ENCODE measurements at places on chromosomes 13 and 19.

DNA sequence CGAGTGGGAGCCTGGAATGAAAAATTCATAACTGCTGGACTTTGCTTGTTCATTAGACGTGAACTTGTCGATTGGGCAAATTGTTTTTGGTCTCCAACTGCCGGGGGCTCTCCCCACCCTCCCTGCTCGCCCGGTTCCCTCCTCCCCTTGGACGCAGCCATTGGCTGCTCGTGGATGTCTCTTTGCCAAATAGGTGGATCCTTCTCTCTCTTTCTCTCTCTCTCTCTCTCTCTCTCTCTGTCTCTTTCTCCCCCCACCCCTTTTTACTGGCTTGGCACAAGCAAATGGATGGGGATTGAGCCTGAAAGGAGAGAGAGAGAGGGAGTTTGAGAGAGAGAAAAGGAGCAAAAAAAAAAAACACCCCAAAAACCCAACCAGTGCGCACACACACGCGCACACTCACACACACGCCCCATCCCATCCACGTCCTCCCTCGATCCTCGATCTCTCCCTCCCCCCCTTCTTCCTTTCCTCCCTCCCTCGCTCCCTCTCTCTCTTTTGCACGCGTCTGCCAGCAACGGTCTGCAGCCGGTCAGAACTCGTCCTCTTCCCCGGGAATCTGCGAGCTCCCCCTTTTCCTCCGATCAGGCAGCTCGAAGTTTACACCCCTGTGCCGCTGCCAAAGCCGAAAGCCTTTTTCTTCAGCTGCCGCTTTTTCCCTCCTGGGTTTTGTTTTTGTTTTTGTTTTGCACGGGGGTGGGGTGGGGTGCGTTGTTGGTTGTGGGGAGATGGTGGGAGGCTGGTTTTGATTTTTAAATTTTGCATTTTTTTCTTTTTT, 27.8 kb downstream of the NFIX start:
- no peak for DNase-seq

DNA sequence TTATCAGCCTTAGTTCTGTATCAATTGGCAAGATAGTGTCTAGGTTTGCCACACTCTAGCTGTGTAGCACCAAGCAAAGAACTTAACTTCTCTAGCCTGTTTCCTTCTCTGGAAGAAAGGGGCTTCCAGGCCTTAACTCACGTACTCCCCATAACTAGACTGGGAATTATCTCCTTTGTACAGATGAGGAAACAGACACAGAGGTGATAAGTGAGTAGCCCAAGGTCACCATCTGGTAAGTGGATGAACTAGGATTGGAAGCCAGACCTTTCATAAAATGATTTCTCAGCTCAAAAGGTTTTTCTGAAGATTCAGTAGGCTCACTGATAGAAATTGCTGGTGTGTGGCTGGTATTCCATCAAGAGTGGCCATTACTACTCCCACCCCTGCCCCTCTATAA, 3.1 kb downstream of the ZNF428 start:
- no peak for DNase-seq

DNA sequence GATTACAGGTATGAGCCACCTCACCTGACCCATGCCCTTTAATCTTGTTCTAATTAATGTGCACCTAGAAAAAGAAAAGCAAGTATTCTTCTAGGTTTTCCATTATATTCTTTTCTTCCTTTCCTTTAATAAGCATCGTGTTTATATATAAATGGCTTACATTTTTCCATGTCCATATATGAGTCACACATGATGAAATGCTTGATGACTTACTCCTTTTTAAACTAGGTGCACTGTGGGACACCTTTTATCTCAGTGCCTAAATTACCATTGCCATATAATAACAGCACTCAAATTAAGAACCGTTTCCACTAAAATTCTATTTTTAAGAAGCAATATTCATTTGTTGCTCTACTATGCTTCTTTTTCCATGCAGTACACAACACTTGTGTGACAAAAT, 363.3 kb downstream of the LIG4 start:
- DNase-seq = no peak

DNA sequence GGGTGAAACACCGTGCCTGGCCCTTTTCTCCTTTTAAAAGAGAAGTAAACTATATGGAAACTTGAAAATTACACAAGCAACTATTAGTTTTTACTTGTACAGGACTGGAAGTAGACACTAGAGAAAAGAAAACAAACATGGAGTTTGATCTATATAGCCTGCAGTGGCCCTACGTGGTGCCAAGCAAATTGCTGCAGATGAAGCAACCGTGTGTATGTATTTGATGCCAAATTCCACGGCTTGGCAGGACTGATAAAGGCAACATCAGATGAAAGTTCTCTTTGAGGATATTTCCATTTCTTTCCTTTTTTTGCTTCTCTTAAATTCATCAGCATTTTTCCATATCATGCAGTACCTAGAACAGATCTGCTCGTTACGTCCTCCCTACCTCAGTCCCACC, 49.8 kb downstream of the ATP8A2 start:
- DNase-seq = no peak

DNA sequence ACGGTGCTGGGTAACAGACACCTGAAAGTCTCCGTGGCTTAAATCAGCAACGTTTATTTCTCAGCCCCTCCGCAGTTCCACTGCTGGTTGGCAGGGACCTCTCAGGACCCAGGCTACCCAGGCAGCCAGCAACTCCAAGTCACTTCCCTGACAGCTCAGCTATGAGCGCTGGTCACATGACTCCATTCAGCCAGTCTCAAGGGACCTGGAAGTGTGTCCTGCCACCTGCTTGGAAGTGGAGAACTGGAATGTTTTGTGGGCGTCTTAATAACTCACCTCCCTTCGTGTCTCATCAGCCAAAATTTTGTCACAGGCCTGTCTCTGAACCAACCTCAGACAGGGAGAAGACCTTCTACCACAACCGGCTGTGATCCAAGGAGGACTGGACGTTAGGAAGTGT, 72.8 kb downstream of the DPF1 start:
- DNase-seq = no peak

- DNase-seq = no peak
Observed at GRCh38 chr19:6417713-6418561, 6.7 kb downstream of the KHSRP start.

DNA sequence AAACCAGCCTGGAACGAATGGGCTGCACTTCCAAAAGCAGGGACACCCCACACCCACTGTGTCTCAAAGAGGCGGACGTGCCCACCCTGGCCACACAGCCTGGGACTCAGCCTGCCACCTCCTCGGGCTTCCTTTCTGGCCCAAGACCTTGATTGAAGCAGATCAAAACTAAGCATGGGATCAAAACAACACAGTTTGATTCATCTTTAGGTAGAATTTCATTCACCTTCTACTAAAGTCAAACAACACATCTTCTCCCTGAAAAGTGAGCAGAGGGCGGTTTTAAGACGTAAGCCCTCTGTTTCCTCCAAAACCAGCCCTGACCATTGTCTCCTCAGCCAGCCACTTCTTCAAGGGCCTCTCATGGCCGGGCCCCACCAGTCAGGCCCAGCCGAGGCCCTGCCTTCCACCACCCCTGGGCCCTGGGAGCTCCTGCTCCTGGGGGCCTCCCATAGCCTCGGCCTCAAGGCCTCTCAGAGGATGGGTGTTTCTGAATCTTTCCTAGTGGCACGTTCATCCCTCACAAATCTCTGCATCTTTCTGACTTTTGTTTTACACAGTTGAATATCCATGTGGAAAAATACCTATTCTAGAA, 6.3 kb upstream of the F10 start:
- no peak for DNase-seq

GRCh38 chr13:27374650-27375049, 49.8 kb upstream of the GTF3A start:
- peak; percentile 63 for DNase-seq

DNA sequence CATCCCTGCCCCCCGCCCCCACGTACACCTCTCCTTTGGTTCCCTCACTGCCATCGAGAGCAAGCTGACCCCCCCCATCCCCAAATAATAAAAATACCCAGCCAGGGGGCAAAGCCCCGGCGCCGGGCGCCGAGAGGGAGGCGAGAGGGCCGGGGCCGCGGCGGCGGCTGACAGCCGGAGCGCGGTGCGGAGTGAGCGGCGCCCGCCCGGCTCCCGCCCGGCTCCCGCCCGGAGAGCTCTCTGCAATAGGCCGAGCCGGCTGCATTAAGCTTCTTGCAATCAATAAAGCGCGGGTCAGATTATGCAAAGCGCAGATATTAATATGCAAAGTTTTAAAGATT, 40.9 kb downstream of the DEDD2 start:
- no peak for DNase-seq

GRCh38 chr13:37870895-37871550, 1.5 kb upstream of the TRPC4 start:
- DNase-seq = no peak

- no peak for DNase-seq
Observed at GRCh38 chr13:80069374-80069773, 271.6 kb downstream of the SPRY2 start.

DNA sequence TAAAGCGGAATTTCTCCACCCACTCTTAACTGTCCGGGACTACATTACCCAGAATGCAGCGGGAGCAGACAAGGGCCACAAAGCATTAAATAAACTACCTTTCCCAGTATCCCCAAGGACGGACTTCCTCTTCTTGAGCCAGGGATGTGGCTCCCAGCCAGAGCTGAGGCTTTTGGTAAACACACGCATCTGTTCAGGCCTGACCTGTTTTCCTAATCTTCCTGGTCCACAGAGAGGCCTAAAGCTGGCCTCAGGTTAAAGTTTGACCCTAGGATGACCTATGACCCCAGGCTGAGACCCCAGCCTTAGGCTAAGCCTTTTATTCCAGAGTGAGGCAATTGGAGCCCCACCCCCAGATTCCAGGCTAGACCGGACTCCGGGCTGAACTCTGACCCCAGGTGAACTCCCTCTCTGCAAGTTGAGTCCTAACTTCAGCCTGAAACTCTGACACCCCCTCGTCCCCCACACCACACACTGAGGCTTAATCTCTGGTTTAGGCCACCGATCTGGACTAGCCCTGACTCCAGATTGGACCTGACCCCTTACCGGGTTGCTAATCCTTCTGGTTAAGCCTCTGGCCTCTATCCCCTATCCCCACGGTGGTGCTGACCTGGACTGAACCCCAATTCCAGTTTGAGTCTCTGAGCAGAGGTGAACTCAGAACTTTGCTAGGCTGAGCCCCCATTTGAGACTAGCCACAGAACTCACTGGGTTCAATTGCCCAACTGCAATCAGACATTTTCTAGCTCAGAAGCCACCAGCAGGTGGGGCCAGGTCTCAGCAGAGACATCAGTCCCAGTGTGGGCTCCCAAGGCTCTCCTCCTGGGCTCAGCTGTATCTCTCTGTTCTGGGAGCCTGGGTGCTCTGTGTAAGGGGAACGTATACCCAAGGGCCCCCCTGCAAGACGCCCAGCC, 750 bp upstream of the GPR108 start:
- peak; percentile 74 for DNase-seq

DNA sequence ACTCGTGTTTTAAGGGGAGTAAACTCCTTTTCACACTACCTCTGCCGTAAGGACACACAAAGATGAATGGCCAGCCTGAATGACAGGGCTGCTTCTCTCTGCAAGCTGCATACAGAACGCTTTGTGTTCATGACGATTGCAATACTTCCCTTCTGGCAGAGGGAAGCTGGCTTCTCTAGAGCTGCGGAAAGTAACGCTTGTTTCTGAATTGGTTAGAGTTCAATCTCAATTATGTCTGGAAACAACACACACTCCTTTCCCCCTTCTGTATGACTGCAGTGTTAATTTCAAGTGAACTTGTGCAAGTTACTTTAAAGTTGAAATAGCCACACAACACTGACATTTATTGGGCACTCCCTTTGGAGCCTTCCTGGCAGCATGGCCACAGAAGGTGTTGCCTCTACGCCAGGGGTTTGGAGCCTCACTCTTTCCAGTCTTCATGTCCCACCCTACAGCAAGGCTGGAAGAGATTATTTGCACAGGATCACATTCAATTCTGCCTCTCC, 242.6 kb downstream of the NDFIP2 start:
- no peak for DNase-seq

DNA sequence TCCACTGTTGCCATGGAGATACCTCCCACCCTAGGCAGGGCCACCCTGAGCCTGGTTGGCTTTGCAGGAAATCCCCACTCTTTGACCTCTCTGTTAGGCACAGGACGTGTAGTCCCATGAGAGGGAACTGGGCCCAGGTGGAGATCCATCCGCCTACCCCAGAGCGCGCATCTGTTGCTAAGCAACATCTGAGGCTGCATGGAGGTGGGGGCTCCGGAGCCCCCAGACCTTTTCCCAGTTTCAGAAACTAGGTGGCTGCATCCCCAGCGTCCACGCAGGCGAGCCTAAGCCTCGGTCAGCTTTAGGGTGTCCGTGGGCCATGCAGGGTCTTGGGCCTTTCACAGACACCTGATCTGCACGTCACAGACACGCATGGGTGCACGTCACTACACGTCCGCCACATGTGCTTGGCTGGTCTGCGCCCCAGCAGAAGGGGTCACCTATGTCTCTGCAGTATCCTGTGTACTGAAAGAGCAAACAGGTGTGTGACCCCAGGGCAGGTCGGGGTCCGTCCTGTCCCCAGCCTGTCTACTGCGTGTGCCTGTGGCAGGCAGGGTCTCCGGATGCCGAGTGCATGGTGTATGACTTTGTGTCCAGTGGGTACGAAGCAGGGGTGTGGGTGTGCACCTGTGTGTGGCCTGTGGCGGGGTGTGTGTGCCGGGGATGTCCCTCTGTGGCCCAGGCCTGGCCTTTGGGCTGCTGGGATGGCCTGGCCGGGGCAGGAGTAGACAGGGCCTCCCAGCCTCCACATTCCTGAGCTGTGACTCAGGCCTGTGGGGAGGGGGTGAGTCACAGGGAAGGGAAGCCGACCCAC, 4.1 kb upstream of the CIRBP start:
- DNase-seq = peak; percentile 67

DNA sequence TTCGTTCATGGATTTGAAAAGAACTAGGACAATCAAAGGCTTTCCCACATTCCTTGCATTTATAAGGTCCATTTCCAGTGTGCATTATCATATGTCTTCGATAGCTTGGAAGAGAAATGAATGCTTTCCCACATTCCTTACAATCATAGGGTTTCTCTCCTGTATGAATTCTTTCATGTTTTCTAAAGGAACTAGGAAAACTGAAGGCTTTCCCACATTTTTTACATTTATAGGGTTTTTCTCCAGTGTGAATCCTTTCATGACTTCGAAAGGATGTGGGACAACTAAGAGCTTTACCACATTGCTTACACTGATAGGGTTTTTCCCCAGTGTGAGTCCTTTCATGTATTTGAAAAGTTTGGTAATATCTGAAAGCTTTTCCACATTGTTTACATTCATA, 19.8 kb downstream of the ZNF709 start:
- DNase-seq = no peak
